Suppressor macrophage treated with lipopolysaccharide for 1 hour (primary cell): ENCODE measurements at places on chromosomes 16 and 17.
A peak's percentile ranks its signal among the peaks of the same experiment; 100 is the strongest.

GRCh38 chr16:79150151-79150550 is 450.4 kb downstream of the MAF start:
- no peak for DNase-seq

- no peak for DNase-seq
Observed at GRCh38 chr16:47644166-47644565, 183.0 kb downstream of the PHKB start.

GRCh38 chr17:40323391-40324381 is 14.7 kb downstream of the RARA start:
- no peak for DNase-seq

DNA sequence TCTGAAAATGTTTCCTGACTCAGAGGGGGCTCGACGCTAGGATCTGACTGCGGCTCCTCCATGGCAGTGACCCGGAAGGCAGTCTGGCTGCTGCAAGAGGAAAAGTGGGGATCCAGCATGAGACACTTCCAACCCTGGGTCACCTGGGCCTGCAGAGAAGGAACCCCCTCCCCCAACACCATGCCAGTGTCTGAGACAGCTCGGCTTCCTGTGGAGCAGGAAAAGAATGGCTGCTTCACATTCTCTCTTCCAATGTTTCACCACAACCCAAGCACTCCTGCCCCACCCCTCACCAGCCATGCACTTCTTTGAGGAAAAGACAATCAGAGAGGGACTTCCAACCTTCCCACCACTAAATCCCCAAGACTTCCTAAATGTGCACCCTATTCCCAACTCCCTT is 10.8 kb downstream of the TP53 start:
- DNase-seq = no peak

GRCh38 chr17:56884483-56885311 is 29.2 kb downstream of the TRIM25 start:
- no peak for DNase-seq

DNA sequence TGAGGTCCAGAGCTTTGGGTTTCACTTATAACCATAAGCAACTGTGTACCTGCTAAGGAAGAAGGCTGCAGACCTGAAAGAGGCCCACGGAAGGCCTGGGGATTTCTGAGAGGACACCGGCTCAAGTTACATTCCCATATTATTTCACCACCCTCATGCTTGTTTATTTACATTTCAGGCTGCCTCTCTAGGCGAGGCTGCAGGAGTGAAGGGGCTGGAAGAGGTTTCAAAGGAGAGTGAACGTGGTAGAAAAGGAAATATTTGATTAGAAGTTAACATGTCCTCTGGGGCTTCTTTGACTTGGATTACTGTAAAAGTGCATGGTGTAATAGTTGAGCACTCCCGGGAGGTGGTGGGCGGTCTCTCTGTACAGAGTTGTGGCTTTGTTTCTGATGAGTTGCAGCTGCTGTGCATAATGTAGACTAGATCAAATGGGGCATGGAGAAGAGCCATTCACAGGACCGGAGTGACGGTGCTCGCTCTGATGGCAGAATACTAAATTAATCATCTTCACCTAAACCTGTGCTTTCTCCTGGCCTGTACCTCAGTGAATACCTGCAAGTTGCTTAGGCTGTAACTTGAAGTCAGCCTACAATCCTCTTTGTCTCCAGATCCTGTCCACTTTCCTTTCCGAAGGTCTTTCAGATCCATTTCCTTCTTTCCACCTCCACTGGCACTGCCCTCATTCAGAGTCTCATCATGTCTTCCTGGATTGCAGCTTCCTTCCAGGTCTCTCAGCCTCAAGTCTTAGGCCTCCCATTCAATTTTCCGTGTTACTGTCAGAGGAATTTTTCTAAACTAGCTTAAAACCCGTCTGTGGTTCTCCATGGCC is 1.9 kb upstream of the CPD start:
- DNase-seq = peak; percentile 63

GRCh38 chr17:17494499-17494869 is 1.7 kb downstream of the RASD1 start:
- DNase-seq = no peak

- DNase-seq = no peak
Observed at GRCh38 chr16:19532601-19533000, 8.9 kb downstream of the CCP110 start.
